ENCODE measurements at places on chromosomes 12 and 14.

GRCh38 chr12:12669020-12669419 lies 27.0 kb downstream of the GPR19 start:
- DNase-seq, result no peak

DNA sequence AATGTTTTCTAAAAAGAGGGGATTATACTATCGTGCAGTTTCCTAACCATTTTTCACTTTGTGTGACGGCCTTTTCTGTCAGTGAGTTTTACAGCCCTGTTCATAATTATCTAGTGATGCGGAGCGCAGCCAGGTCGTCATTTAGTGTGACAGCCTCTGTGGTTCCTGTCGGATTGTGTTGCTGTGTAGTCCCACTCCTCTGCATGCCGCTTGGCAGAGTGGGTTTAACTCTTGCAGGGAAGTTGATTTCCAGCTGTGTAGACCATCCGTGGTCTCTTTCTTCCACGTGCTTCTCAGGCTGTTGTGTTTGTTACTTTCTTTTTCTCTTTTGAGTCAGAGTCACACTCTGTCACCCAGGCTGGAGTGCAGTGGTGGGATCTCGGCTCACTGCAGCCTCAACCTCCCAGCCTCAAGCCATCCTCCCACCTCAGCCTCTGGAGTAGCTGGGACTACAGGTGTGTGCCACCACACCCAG lies 8.6 kb downstream of the RAN start:
- DNase-seq, result no peak

DNA sequence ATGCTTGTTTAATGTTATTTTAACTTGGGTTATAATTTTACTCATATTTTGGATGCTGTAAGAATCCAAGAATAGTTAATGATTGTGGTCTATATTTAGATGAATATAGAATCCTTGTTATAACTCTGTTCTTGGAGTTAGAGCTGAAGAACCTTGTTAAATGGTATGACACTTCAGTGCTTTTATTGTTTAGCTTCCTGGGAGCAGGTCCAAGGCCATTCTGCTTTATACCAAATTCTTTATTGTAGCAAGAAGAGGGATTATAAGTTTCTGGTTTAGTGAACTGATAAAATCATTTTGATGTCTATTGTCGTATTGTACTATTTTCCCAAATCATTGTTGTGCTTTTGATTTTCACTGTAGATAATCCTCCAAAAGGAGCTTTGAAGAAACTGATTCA lies 69.4 kb downstream of the MIA2 start:
- DNase-seq, result no peak

DNA sequence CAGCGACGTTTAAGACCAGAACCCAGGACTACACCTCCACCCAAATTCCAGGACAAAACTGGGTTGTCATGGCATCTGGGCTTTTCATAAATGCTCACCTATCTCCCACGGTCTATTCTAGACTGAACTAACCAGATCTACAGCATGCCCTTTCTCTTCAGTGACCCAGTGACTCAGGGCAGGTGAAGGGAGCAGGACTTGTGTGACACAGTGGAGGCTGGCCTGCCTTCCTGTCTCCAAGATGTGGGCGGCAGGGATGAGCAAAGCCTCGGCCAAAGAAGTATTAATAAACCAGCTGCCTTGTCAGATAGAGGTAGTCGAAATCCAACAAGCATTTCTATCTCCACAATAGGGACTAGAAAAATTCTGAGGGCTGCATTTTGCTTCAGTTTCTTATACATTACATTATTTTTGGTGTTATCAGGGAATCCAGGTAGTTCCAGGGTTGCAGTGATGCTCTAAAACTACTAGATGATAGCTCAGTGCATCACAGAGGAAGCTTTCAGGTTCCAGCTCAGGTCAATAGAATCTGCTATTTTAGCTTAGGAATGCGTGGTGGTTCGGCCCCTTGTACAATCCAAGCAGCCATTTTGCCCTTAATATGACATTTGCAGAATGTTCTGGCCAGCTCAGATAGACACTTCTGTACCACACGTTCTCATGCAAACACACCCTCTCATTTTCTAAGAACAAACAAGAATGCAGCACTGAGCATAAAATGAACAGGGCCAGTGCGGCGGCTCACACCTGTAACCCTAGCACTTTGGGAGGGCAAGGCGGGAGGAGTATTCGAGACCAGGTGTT lies 4.2 kb upstream of the GLRX5 start:
- DNase-seq, result no peak

DNA sequence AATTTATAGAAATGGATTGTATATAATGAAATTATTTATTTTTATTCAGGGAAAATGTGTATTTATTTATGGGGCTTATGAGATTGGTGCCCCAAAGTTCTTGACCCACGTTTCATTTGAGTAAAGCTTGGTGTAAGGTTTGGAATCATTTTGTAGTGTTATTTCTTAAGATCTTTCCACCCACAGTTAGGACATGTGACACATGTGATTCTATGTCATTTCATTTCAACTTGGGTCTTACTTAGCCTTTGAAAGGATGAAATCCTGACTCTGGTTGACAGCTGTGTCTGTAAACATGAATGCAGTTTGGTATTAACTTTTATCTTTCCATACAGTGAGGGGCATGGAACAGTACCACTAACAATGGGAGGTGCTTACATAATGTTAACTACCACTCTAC lies 51.7 kb downstream of the FLRT2 start:
- no peak for DNase-seq

- DNase-seq, result no peak
These were observed 72.2 kb downstream of the EML1 start for GRCh38 chr14:99865408-99865807.

DNA sequence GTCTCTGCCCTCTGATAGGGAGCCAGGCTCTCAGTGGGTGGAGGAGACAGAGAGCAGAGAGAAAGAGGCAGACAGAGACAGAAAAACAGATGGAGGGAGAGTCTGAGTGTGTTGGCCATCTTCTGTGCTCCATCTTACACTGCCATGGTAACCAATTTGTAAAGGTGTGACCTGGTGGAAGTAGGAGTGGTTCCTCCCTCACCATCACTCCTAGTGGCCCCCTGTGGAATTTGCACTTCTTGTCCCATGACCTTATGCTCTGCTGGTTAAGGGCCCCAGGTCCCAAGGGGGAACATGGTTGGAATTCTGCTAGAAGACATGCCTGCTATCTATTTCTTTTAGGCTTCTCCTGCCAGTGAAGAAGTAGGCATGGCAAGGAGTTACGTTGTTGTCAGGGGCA lies 376.7 kb upstream of the CCDC196 start:
- no peak for DNase-seq

- DNase-seq, result no peak
These were observed 74.4 kb upstream of the PAWR start for GRCh38 chr12:79765157-79765556.

- DNase-seq, result no peak
These were observed 156.0 kb downstream of the TMTC3 start for GRCh38 chr12:88298014-88298682.

GRCh38 chr14:58866391-58866790 lies 228.6 kb downstream of the DACT1 start:
- DNase-seq, result no peak

DNA sequence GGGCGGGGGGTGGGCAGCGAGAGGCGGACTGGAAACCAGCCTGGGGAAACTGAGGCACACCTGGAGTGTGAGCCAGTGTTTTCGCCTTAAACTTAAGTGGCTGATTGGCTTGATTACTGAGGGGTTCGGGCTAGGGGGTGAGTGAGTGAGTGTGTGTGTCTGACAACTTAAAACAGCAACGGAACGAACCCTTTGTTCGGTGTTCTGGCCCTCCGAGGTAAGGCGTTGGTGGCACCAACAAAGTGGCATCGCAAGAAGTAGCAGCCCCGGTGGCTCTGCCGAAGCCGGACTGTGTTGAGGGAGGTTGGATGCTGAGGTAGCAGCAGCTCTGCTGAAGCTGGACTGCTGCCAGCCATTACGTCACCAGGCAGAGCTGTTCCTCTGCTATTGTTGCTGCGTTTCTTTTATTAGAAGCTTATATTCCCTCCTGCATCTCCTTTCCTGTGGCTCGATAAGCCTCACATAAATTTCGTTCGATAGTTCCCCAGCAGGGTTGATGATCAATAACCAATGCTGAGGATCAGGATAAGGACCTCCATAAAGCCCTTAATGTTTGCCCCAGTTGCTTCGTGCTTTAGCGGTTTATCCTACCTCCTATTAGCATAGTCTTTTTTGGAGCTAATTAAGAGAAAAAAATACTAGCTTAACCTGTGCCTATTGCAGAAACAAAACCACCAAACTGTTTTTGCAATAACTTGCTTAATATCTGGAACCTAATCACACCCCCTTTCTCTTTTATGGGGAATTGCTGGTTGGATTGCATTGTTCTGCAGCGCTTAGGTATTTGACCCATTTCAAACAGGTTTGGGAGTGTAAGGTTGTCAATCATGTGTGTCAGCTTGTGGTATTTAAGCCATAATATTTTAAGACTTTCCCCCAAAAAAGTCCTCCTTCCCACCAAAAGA lies 1.3 kb downstream of the GPR137C start:
- DNase-seq, result no peak

DNA sequence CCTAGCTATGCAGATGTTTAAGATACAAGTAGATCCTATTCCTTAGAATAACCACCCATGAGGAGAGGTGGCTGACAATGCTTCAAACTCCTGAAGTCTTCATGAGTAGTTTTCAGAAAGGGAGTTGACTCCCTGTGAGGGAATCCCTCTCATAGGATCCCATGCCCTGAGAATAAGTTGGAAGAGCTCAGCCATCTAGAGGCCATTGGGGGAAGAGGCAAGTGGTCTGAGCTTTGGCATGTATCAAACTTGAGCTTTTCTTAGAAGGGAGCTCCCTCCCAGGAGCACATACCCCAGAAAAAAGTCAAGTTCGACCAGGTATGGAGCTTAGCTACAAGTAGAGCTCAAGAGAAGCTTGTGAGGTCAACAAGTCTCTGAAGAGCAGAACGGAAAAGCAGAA lies 165.7 kb upstream of the RBM19 start:
- DNase-seq, result no peak

- no peak for DNase-seq
These were observed 19.3 kb upstream of the PALS1 start for GRCh38 chr14:67221982-67222328.

Measured in vagina (tissue), 2 donors.